ENCODE measurements at places on chromosomes 4 and X.

GRCh38 chrX:11597479-11597878, 68.2 kb downstream of the ARHGAP6 start:
- DNase-seq = no peak

DNA sequence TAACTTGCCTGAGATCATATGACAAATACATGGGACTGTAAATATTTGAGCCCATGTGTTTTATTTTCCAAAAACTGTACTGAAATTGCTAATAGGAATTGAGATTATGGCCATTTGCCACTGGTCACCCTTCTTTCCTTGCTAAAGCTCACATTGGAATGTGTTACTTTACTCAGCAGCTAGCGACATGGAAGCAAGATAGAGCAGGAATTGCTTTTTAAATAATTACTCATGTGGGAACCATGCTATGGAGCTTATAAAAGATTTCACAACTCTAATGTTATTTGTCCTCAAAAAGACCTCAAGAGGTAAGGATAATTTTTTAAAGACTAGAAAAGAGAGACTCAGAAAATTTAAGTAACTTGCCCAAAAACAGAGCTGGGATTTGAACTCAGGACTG, 48.8 kb upstream of the AFAP1 start:
- no peak for DNase-seq

DNA sequence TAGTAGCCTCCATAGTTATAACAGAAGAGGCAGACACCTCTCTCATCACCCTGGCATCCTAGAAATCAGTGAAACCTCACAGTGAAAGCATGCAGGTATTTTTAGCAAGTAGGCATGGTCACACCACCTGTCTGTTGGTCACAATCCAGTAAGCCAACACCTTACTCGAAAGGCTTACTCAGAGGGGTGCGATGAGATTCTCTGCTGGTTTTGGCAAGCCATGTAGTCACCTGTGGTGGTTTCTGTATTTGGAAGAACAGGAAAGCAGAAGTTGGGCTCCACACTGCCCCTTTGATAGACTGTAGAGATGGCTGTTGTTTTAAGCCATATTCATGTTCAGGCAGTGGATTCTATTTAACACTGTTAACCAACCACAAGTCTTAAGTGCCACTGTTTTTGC, 134.7 kb downstream of the DCLK2 start:
- no peak for DNase-seq

DNA sequence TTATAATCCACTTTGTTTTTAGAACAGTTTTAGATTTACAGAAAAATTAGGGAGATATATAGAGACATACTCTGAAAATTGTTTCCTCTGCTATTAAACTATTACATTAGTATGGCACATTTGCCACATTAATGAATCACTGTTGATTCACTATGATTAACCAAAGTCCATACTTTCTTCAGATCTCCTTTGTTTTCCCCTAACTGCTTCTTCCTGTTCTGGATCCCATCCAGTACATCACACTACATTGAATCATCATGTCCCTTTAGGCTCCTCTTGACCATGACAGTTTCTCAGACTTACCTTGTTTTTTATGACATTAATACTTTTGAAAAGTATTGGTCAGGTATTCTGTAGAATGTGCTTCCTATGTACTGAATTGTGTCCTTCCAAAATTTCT, 109.2 kb upstream of the EDNRA start:
- DNase-seq = no peak

- no peak for DNase-seq
Measured at GRCh38 chr4:39353478-39354253, 12.5 kb downstream of the RFC1 start.

GRCh38 chr4:15063341-15063740, 61.1 kb downstream of the CPEB2 start:
- DNase-seq = no peak

GRCh38 chrX:111098874-111099273, 2.9 kb downstream of the PAK3 start:
- peak; percentile 57 for DNase-seq

DNA sequence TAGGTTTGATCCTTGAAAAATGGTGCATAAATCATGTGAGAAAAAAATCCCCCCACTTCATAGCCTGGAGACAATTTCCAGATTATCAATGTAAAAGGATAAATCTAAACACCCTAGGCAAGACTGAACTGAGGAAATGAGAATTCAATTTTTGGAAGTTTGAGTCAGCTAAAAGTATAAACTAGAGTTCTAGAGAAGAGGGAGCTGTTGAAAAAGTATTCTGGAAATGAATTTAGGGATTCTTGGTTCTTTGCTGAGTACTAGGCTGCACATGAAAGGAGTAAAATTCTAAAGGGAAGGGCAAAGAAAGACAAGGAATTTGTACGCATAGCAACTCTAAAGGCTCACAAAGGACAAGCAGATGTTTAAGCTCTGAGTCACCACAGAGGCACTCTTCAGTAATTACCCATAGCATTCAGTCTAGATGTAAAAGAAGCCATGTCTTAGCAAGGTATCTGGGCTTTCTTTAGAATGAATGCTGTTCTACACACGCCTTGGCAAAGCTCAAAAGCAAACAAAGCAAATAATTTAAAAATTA, 896.5 kb downstream of the PDHA2 start:
- DNase-seq = no peak

- DNase-seq = no peak
Measured at GRCh38 chr4:109432696-109433095, 919 bp upstream of the SEC24B start.

- no peak for DNase-seq
Measured at GRCh38 chr4:41318839-41319530, 62.3 kb downstream of the UCHL1 start.

GRCh38 chr4:140947506-140947905, 185.8 kb downstream of the RNF150 start:
- no peak for DNase-seq

GRCh38 chr4:52051615-52052474, 741 bp downstream of the SPATA18 start:
- DNase-seq = no peak

- DNase-seq = no peak
Measured at GRCh38 chr4:164212714-164213113, 541.2 kb upstream of the SMIM31 start.

- DNase-seq = no peak
Measured at GRCh38 chrX:28625223-28625622, 38.0 kb downstream of the IL1RAPL1 start.

- no peak for DNase-seq
Measured at GRCh38 chrX:97527725-97528124, 644.0 kb downstream of the RPA4 start.

DNA sequence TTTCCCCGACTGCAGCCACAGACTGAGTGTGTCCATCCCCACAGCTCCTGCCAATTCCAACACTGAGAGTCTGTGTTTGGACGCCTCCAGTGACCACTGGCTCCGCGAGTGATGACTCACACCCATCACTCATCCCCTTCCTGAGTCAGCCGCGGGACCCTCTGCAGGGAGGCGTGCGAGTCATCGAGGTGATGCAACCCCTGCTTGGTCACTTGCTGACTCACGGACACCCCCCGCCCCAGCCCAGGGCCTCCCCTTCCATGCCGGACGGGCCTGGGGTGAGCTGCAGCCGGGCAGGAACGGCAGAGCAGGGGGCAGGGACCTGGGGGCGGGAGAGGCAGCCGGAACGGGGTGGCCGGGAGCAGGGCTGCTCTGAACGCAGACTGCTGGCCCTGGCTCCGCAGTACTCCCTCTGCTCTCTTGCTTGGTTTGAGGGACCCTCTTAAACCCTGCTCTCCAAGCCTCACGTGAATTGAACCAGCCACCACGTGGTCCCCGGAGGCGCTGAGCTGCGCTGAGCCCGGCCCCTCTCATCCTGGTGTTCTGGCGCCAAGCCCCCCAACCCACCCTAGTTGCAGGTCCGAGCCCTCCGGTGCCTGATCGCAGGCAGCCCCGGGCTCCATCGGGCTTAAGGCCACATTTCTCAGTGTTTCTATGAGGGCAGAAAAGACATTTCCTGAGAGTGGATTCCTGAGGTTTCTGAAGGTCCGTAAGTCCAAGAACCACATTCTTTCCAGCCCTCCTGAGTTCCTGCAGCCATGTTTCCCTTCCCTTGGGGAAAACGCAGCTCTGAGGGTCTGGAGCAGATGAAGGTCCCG, 32.4 kb downstream of the FGFRL1 start:
- DNase-seq = no peak
